ENCODE measurements at places on chromosomes 6 and 20.
A peak's percentile ranks its signal among the peaks of the same experiment; 100 is the strongest.

- DNase-seq, result no peak
Measured at GRCh38 chr6:431986-432385, 40.4 kb downstream of the IRF4 start.

DNA sequence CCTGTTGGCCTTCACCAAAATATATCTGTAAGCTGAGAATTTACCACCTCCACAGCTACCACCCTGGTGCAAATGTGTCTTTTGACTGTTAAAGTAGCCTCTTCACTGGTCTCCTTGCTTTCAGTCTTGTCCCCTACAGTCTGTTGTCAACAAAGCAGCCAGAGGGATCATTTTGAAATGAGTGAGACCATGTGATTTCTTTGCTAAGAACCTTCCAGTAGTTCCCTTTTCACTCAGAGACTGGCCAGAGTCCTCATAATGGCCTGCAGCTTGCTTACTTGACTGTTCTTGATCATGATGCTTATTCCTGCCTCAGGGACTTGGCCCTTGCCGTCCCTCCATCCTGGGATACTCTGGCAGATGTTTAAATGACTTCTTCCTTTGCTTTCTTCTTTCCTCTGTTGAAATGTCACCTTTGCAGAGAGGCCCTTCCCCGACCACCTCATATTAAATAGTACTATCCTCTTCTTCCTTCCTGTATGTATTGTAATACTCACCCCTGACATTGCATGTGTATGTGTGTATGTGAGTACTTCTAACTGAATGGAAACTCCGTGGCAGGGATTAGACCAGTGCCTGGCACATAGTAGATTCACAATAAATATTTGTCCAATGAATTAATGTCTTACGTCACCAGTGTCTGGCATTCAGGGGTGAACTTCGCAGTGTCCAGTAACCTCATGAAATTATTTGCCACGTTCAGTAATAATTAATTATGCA, 5.0 kb downstream of the MANBAL start:
- no peak for DNase-seq

DNA sequence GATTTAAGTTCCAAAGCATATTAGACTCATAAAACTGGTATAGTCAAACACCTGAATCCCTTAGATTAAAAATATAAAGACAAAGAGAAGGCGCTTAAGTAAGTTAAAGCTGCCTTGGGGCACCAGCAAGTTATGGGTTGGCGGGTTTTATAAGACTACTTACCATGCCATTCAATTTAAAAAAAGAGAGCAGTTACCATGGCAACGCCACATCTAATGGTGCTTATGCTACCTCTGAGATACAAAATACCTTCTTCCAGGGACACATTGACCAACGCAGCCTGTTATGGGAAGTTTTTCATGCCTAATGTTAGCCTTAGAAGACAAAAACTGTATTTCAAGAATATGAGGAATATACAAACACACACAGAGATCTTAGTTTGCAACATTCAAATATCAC, 713.6 kb downstream of the RNF144B start:
- DNase-seq, result no peak

GRCh38 chr6:110255211-110255750, 75.1 kb downstream of the CDC40 start:
- peak; percentile 58 for DNase-seq

GRCh38 chr6:16184551-16184950, 53.8 kb upstream of the GMPR start:
- DNase-seq, result peak; percentile 72

GRCh38 chr6:94735270-94735669, 842.1 kb upstream of the MANEA start:
- DNase-seq, result no peak

DNA sequence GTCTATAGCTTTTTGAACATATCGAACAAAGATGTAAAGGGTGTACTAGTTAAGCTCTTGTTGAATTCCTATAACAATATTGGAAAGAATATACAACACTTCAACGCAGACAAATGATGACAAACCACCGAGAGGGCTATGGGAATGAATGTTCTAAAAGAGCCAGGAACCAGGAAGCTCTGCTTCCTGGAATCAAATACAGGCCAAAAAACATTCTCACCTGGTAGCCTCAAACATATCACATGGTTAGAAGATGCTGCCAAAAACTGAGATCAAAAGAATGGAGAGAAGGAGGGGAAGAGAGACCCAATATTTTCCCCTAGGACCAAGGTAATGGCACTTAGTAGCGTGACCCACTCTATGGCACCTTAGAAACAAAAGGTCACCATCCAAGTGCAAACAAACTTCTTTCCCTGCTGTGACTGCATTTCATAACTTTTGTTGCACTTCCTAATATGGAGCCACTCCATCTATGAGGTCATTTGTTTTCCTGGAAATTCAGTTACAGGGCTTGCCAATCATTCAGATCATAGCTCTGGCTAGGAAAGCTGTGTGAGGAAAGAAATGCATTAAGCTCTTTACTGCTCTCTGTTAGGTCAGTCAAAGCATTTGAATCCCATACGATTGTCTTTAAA, 199.2 kb upstream of the NT5E start:
- DNase-seq, result no peak

DNA sequence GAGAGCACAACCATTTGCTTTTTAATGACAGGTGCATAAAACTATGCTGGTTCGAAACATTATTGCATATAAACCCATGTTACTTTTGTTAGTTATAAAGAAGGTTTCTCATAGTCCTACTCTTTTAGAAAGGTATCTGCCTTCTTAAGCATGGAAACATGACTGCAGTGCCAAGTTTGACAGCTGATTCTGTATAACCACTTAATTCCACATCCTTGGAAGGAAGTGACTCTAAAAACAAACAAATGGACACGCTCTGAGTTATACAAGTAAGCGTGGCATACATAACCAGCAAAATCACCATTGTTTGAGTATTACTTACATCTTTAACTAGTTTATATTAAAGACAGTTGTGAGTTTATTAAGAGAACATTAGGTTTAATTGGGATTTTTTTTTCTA, 125.0 kb upstream of the HDGFL1 start:
- no peak for DNase-seq

DNA sequence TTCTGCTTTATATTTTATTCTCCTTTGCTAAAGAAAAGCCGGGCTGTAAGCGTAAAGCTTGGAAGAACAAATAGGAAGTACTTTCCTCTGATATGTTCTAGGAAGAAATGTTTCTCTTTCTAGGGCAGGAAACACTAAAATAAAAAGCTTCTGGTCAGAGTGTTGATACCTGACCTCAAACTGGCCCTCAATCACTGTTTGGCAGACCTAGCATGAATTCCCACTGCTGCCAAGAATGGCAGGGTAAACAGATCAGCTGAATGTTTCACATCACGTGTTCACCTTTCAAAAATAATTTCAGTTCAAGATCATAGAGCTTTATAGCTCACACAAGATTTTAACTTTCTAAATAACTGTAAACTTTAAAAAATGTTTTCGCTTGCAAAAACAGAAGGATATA, 2.9 kb downstream of the MPC1 start:
- no peak for DNase-seq

DNA sequence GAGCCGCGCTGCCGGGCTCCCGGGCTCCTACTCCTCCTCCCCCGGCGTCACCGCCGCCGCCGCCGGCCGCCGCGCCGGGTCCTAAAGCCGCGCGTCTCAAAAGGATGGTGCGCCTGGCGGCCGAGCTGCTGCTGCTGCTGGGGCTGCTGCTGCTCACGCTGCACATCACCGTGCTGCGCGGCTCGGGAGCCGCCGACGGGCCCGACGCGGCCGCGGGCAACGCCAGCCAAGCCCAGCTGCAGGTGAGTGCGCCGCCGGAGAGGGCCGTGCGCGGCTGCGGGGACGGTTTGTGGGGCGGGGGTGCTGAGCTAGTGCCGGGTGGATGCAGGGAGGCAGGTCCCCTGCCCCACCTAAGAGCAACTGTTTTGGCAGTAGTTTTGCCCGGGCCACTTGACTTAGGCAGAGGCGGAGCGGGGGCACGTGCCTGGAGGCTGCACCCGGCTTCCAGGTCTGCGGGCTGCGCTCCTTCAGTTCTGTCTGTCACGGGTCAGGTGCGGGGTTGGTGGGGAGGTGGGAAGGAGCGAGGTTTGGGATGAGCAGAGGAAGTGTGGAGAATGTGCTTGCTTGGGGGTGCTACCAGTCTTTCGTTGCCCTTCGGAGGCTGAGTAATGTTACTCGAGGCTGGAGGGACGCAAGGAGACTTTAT, 722 bp downstream of the ISM1 start:
- peak; percentile 78 for DNase-seq

GRCh38 chr6:46079061-46079460, 50.7 kb upstream of the ENPP4 start:
- DNase-seq, result no peak

DNA sequence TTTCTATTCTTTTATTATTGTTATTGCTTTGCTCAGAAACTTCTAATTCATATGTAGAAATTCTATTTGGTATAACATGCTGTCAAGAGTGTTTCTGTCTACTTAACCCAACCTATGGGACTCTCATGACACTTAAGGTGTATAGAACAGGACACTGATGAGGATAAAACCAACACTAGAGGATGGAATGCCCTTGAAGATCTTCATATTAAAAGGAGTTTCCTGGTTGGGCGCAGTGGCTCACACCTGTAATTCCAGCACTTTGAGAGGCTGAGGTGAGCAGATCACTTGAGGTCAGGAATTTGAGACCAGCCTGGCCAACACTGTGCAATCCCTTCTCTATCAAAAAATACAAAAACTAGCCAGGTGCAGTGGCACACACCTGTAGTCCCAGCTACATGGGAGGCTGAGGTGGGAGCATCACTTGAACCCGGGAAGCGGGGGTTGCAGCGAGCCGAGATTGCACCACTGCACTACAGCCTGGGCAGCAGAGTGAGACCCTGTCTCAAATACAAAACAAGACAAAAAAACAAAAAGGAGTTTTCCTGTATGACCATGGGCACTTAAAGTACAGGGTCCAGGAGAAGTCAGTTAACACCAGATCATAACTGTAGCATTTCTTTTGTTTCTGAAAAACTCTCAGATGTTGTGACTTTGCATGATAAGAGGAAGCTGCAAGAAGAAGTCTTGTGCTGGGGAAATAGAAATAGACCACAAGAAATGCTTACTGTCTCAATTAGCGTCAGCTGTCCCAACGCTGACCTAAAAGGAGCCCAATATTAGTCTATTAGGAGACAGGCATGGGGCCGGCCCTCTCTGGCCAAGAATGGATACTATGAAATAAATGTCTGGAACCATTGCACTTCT, 38.9 kb upstream of the CD2AP start:
- DNase-seq, result no peak

GRCh38 chr6:131292145-131292938, 157.1 kb downstream of the AKAP7 start:
- peak; percentile 11 for DNase-seq

DNA sequence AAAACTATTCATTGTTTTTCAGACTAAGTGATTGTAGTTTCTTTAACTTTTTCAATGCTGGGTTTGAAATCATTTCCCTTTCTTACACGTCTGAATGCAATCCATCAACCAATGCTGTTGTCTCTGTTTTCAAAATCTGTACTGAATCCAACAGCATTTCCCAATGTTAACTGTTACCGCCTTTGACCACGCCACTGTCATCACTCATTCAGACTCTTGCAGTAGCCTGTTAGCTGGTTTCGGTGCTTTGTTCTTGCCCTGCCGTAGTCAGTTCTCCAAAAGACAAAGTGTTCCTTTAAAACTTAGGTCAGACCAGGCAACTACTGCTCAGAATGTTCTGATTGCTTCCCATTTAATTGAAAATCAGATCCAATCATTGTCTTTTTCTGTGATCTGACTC, 131.3 kb downstream of the PLCB4 start:
- DNase-seq, result no peak

GRCh38 chr6:13522656-13523055, 35.3 kb upstream of the GFOD1 start:
- no peak for DNase-seq

DNA sequence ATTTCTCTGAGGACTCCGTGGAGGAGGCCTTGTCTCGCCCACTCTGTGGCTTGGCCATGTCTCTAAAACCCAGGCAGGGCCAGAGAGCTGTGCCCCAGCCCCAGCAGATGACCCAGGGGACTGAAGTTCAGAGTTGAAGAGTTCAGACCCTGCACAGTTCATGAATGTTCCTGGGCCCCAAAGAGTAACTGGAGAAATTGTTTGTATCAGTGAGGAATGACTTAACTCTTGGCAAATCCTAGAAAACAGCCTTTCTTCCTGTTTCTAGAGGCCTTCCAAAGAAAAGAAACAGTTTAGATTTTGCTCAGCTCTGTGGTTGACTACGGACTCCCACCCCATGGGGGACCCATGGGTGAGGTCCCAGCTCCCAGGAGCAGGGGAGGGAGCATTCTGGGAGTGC, 62.1 kb upstream of the EYA2 start:
- DNase-seq, result no peak

- no peak for DNase-seq
Measured at GRCh38 chr6:135353113-135353512, 144.4 kb downstream of the AHI1 start.

GRCh38 chr20:4546786-4547185, 174.9 kb upstream of the PRND start:
- DNase-seq, result no peak

All from kidney (tissue), 22 donors.